Activated CD4-positive, alpha-beta T cell treated with anti-CD3 and anti-CD28 coated beads, Interleukin-2, amount 50 U/mL, for 1 hour (primary cell): ENCODE measurements at places on chromosomes 16 and 17.

GRCh38 chr16:60060731-60061130, 1326.6 kb upstream of the GOT2 start:
- DNase-seq, result no peak

GRCh38 chr17:75456417-75457046, at the start of gene TMEM94:
TSS of gene TMEM94 (plus strand) at chr17:75456635. CDS start at chr17:75471906, 15,271 bp downstream.
- DNase-seq, result peak; percentile 86

DNA sequence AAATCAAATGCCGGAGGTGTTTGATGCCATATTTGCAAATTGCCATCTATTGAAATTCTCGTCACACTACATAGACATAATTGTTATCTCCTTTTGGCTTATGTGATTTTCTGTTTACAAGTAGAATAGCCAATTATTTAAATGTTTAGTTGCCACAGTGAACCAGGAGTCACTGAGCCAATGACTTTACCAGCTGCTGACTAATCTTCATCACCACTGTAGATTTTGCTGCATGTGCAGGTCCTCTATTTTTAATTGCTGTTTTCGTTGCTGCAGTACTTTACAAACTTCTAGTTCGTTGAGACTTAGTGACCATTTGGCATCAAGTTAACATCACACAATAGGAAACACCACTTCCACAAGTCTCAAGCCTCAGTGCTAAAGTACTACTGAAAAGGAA, 22.8 kb downstream of the ABHD15 start:
- no peak for DNase-seq

DNA sequence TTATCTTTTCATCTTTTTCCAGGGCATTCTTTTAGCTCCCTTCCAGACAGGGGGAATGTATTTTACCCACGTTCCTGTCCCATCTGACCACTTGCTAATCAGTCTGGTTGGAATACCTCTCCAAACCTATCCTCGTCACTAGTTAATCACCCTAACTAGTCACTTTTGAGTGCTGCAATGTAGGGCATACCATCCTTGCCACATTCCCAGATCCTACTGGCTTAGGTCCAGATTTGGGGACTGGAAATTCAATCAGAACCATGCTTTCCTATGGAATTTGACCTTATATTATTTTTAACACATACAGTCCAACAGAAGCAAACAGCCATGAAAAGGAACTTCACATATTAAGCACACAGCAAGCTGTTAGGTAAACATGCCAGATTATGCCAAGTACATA, 29.7 kb downstream of the NACA2 start:
- no peak for DNase-seq

GRCh38 chr16:84724606-84725309, 25.0 kb downstream of the USP10 start:
- DNase-seq, result no peak

- no peak for DNase-seq
Measured at GRCh38 chr16:79776243-79776847, 175.8 kb upstream of the MAF start.

DNA sequence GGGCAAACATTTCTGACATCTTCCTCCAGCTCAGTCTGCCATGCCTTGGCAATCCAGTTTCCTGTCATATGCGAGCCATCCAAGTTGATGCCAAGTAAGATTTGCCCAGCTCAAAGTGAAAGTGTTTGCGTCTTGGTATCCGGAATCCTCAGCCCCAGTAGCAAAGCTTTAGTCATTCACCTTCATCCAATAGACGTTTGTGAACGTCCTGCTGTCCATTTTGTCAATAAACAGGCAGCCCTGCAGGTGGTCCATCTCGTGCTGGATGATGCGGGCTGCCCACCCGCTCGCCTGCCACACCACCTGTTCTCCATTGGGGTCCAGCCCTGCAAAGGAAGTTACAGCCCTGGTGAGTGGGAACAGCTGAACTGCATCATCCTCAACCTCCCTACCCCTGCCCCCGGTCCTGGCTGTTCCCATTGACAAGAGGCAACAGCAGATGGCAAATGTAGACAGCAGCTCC, 1.5 kb downstream of the PDF start:
- no peak for DNase-seq

DNA sequence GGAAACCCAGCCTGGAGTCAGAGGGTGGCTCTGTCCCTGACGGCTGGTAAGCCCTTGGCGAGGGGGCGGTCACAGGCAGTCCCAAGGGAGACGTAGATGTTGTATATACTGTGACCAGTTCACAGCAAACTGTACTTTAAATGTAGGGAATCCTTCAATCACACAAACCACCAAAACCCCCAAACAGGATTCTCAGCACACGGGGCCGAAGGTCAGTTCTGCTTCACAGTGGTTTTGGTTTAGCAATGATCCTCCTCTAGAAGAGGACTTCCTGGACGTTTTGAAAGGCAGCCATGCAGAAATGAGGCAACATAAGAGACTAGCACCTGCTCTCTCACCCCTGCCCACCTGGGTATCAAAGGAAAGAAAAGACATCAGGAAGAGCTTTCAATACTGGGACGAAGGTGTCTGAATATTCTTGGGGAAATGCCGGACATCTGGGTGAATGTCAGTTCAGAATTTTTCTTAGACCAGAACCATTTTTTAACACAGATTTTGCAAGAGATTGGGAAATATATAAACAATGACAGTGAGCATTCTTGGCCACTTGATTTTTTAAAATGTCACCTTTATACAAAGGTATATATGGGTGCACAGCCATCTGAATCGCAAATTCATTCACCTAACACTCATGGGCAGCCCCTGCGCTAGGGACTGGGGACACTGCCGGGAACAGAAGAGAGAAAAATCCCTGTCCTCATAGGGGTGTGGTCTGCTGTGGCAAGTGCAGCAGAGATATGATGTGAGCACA, 74.2 kb downstream of the CRISPLD2 start:
- no peak for DNase-seq

DNA sequence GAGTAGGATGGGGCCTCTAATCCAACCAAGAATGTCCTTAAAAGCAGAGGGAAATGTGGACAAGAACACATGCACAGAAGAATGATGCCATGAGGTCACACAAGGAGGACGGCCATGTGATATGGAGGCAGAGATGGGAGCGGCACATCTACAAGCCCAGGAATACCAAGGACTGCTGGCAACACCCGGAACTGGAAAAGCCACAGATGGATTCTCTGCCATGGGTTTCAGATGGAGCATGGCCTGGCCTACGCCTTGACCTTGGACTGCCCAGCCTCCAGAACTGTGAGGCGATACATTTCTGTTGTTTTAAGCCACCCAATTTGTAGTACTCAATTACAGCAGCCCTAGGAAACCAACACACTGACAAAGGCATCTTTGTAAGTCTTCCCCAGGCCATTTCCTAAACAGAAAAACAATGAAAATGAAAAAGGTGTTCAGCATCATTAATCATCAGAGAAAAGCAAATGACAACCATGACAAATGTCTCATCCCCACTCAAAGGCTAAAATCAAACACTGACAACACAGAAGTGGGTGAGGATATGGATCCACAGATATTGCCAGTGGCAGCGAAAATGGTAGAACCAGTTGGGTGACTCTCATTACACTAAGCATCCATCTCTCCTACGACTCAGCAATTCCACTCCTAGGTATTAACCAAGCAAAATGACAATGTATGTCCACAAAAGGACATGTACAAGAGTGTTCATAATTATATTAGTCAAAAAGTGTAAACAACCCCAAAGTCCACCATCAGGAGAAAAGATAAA, 76.9 kb upstream of the CNEP1R1 start:
- no peak for DNase-seq

DNA sequence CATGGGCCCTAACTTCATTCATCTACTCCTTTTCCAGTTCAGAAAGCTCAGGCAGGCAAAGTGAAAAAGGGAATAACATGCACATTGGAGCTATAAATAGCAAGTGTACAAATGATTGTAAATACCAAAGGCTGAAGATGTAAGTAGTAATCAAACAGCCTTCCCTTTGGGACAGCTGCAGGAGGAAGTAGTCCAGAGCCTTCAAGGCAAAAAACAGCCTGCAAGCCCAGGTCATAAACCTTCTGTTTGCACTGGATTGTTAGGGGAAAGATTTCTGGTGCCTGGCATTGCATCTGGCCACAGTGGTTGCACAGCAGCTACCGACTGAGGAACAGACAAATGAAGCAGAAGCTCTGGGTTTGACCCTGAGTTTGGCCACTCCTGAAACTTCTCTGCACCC, 98.6 kb upstream of the PMFBP1 start:
- DNase-seq, result no peak
